Coronary artery (tissue), 2 donors: ENCODE measurements at places on chromosomes 5 and 9.

- DNase-seq = peak; percentile 50
These were observed 34.6 kb downstream of the CSF1R start for GRCh38 chr5:150051657-150052195.

- DNase-seq = no peak
These were observed 693.6 kb downstream of the PRELID2 start for GRCh38 chr5:145141534-145141933.

DNA sequence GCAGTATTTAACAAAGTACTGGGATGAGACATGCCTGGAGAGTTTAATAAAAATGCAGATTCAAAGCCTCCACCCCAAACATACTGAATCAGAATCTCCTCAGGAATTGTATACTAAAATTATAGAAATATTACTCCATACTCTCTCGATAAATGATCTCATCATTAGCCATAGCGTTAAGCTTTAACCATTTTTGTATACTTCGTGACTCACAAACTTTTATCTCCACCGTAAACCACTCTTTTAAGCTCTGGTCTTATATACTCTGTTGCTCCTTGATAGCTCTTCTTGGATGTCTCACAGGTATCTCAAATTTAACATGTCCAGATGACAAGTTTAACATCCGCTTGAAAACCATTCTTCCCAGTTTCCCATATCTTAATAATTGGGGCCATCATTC, 327.8 kb downstream of the ADGRV1 start:
- no peak for DNase-seq

DNA sequence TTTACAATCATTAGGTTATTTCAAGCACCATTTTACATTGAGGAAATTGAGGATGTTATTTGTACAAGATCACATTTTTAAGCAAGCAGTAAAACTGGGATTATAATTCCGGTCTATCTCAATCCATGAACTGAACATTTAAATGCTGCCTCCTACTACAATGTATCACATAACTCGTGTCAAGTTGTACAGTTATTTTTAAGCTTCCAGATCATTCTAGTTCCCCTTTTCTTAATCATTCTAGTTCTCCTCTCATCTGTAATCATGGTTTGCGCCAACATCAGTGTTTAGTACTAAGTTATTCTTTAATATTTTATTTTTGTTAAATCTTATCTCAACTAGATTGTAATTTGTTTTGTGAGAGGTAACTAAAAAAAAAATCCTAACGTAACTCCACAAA, 2.4 kb upstream of the UHRF2 start:
- no peak for DNase-seq
